RWPE1 (cell line): ENCODE measurements at places on chromosomes 6 and 20.
A peak's percentile ranks its signal among the peaks of the same experiment; 100 is the strongest.

- peak; percentile 79 for DNase-seq
Observed at GRCh38 chr6:153117986-153118879, 12.8 kb downstream of the RGS17 start.

GRCh38 chr6:162973980-162974379 lies 246.2 kb downstream of the PACRG start:
- DNase-seq = no peak

DNA sequence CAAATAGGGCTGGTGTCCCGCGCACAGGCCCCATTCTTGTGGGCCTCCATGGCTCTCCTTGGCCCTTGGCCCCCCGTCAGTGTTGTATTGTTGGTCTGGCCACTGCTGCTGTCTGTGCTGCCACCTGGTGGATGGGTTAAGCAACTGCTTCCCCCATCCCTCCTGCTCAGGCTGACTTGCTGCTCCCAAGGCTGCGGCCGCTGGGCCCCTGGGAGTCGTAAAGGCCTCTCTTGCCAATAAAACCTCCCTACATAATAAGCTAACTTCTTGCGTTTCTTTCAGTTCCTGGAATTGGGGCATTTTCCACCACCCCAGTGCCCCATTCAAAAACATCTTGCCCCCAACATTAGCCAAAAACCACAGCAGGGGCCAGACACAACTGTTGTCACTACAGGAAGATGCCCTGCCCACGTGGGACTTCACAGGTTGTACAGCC lies 27.1 kb downstream of the CD83 start:
- DNase-seq = peak; percentile 82

- no peak for DNase-seq
Observed at GRCh38 chr6:54264581-54265272, 43.5 kb upstream of the TINAG start.

DNA sequence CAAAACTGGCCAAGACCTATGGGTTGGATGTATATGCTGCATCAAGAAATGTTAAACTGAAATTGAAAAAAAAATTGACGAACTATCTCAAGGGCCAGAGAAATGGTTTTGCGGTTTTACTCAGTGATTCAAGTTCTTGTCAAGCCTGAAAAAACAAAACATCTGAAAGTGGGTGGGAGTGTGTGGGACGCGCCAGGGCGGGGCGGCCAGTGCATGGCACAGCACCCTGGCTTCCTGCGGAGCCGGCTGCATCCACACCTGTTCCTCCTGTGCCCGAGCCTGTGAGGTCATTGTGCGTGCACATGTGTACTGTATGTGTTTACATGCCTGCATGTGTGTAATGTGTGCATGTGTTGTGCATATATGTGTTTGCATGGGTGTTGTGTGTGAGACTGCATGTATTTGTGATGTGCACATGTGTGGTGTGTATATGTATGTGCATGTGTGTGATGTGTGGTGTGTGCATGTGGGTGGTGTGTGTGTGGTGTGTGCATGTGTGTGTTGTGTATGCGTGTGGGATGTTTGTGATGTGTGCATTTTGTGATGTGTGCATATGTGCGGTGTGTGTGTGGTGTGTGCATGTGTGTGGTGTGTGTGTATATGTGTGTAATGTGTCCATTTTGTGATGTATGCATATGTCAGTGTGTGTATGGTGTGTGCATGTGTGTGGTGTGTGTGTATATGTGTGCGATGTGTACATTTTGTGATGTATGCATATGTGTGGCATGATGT lies 59.8 kb downstream of the CDH4 start:
- no peak for DNase-seq

DNA sequence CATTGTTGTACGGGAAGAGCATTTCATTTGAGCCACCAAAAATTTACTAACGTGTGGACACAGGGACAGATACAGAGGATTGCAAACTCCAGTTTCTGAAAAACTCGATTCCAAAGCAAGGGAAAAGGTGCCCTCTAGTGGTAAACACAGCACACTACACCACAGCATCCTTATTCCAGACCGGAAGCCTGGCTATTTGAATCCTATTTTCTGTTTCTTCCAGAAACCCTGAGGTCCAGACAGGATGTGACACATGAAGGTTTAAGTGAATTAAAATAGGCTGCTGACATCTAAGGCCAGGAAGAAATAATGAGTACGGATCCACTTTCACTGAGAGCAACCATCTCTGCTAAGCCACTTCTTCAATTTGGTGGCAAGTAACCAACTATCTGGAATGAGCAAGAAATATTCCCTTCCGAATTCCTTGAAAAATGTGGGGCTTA lies 31.8 kb upstream of the GMPR start:
- DNase-seq = peak; percentile 67

- no peak for DNase-seq
Observed at GRCh38 chr20:6060213-6060612, 6.4 kb upstream of the LRRN4 start.
